ENCODE measurements at places on chromosomes 11 and 22. TPM values are rescaled to one million over a fixed set of nuclear protein-coding genes. Genes with fewer than 3 reads are reported as not detected.

DNA sequence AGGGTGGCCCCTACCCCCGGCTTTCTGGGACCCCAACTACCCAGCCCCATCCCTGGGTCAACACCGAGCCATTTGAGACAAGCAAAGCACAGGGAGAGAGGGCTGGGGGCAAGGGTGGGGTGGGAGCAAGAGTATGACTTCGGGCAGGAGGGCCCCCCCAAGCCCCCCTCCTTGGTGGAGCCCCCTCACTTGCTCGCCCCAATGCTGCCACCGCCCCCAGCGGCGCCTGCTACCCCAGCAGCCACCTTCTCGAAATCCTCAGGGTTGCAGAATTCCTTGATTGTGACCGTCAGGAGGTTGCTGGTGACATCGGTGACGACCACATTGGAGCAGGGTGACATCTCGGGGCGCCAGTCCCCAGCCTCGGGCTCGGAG lies 6.0 kb downstream of the CBX6 start:
- no peak for DNase-seq

GRCh38 chr11:23931443-23931842 lies 565.4 kb upstream of the LUZP2 start:
- no peak for DNase-seq

Gene PIK3C2A
- total RNA-seq: 62.5 TPM

- DNase-seq: peak; percentile 19
These were observed 835 bp upstream of the ANO9 start for GRCh38 chr11:442611-443081.

GRCh38 chr11:108666373-108666772 lies 1.5 kb downstream of the DDX10 start:
- DNase-seq: no peak

GRCh38 chr11:18769802-18770456 lies 21.7 kb downstream of the PTPN5 start:
- no peak for DNase-seq

GRCh38 chr11:67433536-67434394 lies 3.7 kb downstream of the PTPRCAP start:
- no peak for DNase-seq

Gene PSMC3
- 133 TPM for total RNA-seq

GRCh38 chr11:57345555-57346211 lies 7.5 kb downstream of the P2RX3 start:
- DNase-seq: peak; percentile 74

GRCh38 chr11:10291801-10292638 lies 2.0 kb downstream of the SBF2 start:
- DNase-seq: no peak

Gene ZNRF3
- total RNA-seq: 5.2 TPM

DNA sequence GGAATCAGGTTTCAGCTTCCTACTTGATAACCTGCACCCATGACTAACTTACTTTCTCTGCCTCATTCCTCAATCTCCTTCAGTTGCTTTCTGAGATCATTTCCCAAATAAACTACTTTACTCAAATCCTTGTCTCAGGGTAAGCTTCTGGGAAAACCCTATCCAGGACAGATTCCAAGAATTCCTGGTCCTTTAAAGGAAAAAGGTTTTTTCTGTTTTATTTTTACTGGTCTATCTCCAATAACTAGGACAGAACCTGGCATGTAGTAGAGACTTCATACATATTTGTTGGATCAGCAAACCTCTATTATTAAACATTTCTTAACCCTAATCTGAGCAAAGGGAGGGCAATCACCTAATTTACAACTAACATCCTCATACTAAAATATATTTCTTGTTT lies 910.5 kb upstream of the CHORDC1 start:
- DNase-seq: no peak

GRCh38 chr11:56990702-56991101 lies 2.0 kb downstream of the OR5AK2 start:
- DNase-seq: no peak

DNA sequence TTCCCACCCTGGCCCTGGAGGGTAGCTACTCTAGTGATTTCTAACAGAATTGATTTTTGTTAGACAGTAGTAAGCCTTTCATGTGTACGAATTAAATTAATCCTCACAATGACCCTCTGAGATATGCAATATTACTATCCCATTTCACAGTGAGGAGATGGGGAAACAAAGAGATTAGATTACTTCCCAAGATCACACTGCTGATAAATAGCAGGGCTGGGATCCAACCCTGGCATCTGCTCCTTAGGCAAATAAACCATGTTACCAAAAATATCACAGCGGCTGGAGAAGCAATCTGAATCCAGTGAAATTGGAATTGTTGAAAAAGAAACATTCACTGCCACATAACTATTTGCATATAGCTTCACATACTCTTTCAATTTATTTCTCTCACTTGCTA lies 12.8 kb upstream of the CAVIN3 start:
- no peak for DNase-seq

DNA sequence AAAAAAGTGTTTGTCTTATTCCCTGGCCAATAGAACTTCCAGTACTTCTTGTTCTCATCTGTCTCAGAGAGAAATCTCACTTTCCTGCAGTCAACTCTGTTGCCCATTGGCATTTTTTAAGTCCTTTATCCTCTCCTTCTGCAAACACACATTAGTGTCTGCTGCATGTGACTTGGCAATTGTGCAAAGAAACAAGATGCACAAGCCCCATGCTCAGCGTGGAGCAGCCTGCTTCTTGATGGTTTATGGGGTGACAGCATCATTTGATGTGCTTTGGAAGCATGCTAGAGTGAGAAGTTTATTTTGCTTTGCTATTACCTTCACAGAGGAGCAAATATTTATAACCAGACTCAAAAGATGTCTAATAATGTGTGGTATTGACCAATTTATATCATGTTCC lies 238.2 kb downstream of the FAT3 start:
- no peak for DNase-seq

- no peak for DNase-seq
These were observed 133.0 kb upstream of the CSNK2A3 start for GRCh38 chr11:11486002-11486401.

Gene OR52N4
- not detected for total RNA-seq

Gene EXPH5
- 2.5 TPM for total RNA-seq

GRCh38 chr22:26684168-26684567 lies 26.8 kb downstream of the MIAT start:
- DNase-seq: no peak

Gene ROBO3
- 11.1 TPM for total RNA-seq

All from left cardiac atrium (tissue), 4 donors.